GM20000 (cell line): ENCODE measurements at places on chromosomes 5 and 9.

DNA sequence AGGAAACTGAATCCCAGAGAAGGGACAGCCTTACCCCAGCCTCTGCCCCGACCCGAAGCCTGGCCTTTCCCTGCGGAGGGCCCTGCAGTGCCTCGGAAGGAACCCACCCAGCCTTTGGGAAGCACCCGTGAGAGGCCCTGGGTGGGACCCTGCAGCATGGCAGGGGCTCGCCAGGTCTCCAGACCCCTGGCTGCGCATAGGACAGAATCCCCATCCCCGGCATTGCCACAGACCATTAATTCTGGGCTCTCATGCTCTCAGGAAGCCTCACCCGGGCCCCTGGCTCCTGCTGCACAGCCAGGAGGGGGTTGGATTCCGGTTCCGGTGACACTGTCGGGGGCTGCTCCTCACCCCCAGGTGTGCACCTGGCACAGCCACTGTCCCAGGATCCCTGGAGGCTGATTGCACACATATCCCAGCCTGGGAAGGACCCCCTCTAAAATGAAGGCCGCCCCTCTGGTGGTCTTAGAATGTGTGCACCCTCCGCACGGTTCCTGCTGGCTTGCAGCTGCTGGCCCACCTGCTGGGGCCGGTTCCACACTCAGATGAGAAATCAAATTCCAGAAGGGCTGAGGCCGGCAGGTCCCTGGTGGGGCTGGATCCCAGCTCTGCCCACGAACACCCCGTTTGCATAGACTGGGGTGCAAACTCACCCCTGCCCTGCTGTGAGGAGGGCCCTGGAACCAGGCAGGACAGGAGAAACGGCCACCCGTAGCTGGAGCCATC is 4.7 kb downstream of the EGFL7 start:
- DNase-seq = no peak

- no peak for DNase-seq
Measured at GRCh38 chr9:4732890-4733289, 8.1 kb downstream of the AK3 start.

GRCh38 chr9:117643288-117643654 is 60.9 kb upstream of the TLR4 start:
- no peak for DNase-seq

DNA sequence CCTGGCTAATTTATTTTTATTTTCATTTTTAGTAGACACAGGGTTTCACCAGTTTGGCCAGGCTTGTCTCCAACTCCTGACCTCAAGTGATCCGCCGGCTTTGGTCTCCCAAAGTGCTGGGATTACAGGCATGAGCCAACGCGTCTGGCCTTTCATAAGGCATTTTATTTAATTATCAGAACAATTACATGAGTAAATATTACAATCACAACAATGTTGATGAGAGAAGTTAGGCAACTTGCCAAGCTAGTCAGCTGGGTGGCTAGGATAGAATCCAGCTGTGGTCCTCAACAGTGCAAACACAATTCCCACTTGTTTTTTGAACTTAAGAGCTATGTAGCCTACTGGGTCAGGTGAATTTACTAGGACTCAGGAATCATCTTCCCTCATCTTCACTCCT is 22.0 kb downstream of the C9orf57 start:
- no peak for DNase-seq

- DNase-seq = no peak
Measured at GRCh38 chr9:108396611-108397010, 459.2 kb downstream of the ACTL7B start.

DNA sequence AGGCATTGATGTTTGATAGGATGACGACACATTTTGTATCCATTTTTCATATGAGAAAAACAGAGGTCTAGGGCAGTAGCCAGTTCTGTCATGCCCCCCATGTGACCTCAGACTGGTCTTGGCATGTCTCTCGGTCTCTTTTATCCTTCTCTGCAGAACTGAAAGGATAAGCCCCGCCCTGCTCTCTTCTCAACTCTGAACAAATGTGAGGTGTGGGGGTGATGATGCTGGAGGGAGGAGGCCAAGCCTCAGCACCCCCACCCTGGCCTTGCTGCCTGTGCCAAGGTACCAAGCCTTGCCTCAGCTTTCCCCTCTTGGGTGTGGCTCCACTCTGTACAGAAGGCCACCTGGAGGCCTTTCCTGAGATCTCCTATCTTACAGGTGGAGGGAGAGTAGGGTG is 19.5 kb upstream of the CRB2 start:
- DNase-seq = no peak

DNA sequence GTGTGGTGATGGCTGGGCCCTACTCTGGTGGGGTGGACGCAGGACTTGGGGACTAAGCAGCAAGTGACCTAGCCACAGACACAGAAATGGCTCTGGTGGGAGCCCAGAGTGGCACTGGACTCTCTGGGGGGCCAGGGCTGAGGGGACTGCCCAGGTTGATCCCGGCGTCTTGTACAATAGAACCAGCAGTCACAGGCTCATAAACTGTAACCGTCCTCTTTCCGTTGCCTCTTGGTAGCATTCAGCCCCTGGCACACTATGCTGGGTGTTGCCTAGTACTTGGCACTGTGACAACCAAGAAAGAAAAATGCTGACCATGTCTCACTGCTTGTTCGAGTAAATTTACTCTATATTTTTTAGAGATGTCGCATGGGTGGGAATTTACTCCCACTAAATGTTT is 80.5 kb downstream of the DAB2IP start:
- DNase-seq = no peak

- DNase-seq = no peak
Measured at GRCh38 chr5:66324357-66324756, 180.3 kb downstream of the SREK1 start.

- no peak for DNase-seq
Measured at GRCh38 chr5:112059579-112060135, 302.7 kb upstream of the NREP start.

- DNase-seq = no peak
Measured at GRCh38 chr5:142643634-142644033, 42.3 kb downstream of the FGF1 start.

DNA sequence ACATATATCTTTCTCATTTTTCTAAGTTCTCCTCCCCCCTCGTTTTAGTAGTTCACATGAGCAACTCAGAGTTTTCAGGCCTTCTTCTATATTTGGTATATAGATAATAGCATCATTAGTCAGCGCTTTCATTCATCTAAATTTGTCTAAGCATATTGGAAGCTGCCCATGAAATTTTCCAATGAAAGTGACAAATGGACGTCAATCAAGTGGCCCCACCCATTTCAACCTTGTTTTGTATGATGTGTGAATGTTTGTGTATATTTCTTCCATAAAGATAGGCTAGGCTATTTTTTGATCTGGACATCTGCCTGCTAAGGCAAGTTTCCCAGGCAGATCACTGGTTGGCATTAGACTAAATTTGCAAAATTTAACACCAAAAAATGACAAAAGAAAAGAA is 104.0 kb upstream of the SSBP2 start:
- DNase-seq = no peak

DNA sequence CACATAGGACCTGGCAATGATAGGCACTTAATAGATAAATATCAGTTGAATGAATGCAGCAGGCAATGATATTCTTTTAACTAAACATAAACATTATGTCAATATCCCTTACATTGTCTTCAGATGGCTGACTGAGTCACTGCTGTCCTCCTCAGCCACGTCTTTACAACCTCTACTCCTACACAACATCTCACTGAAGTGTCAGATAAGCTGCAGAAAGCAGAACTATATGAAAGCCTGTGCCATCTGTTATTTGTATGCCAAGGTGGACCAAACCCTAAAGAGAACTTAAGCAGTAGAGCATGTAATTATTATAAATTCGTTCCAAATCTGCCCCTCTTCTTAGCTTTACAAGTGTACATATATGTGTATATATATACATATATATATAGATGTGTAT is 271.2 kb downstream of the RASEF start:
- DNase-seq = no peak

DNA sequence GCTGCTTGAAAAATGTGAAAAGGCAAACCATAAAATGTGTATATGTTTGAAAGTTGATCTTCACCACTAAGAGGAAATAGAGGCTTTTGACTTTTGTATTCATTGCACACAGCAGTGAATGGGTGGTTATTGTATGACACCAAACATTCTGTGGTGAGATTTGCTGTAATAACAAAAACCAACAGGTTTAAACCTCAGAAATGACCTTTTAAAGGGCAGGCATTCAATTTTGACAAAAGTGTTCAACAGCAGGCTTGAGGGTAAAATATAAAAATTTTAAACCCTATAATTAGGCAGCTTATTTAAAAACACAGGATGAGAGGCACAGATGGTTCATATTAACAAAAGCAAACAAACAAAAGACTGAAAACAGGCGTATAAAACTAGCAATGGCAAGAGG is 128.1 kb upstream of the NUDT12 start:
- DNase-seq = no peak

GRCh38 chr9:18269561-18269960 is 204.4 kb upstream of the ADAMTSL1 start:
- DNase-seq = no peak

DNA sequence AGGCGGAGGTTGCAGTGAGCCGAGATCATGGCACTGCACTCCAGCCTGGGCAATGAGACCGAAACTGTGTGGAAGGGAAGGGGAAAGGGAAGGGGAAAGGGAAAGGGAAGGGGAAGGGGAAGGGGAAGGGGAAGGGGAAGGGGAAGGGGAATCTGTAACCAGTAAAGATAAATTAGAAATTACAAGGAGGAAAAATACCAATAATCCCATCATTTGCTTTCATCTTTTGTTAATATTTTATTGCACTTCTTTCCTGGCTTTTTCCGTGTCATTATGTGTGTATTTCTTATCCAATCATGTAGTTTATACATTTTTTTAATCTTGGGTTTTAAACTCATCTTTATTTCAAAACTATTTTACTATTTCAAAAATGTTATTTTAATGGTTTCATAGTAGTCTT is 29.6 kb upstream of the MRPS30 start:
- DNase-seq = no peak

- no peak for DNase-seq
Measured at GRCh38 chr5:6743161-6743560, 29.9 kb downstream of the TENT4A start.

GRCh38 chr9:16245756-16246440 is 624.6 kb downstream of the BNC2 start:
- DNase-seq = no peak

DNA sequence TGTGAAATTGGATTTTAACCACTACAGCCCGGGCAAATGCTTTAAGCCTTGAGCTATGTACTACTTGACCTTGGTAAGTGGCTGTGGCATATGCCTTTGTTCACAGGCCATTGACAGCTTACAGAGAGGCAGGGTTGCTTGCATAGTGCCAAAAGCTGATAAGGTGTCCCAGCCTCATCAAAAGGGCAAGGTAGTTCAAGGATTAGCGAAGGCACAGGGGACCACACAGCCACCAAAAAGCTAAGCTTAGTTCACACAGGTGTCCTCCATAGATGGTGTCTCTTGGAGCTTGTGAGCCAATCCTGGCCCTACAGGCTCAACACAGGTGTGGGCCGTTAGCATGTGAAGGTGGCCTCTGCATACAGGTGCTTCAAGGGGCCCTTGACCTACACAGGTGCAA is 86.8 kb downstream of the ZNF622 start:
- no peak for DNase-seq

DNA sequence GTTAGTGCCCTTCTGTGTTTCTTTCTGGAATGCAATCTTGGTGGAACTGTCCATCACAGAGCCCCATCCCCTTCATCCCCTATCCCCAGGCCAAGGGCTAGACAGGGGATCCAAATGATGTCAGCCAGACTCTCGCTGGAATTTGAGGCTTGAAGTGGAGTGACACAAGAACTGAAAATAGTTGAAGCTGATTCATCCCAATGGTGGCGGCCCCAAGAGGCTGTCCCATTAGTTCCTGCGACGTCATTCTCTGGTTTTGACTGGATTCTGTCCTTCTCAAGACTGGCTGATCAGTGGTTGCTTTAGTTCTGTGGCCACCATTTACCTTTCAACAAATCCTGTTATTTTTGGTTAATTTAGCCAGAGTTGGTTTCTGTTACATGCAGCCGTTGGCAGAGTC is 59.9 kb downstream of the SUB1 start:
- no peak for DNase-seq

- no peak for DNase-seq
Measured at GRCh38 chr5:10736354-10736753, 24.7 kb downstream of the DAP start.

GRCh38 chr9:98807070-98807813 is at the start of gene GALNT12:
TSS of gene GALNT12 (plus strand) at chr9:98807670. CDS start at chr9:98807699, 29 bp downstream.
- peak; percentile 79 for DNase-seq

DNA sequence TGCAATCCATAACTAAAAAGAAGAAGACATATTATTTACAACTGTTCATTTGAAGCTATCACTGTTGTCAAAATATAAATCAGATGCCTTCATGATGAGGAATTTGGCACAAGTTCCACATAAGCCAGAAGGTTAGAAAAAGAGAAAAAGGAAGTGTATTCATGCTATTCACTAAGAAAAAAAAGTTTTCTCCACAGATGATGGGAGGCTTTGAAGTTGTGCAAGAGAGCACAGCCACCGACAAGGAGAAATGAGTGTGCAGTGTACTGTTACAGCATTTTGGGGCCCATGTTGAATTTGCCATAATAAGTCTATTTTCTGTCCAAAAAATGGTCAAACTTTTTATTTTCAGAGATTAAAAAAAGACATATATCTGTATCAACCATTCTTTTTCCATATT is 32.9 kb upstream of the IFNK start:
- no peak for DNase-seq

GRCh38 chr5:158174918-158175851 is 316.2 kb upstream of the CLINT1 start:
- DNase-seq = peak; percentile 73

- no peak for DNase-seq
Measured at GRCh38 chr5:10595672-10596309, 31.9 kb downstream of the ANKRD33B start.

- DNase-seq = no peak
Measured at GRCh38 chr5:149641000-149641576, 59.8 kb downstream of the ARHGEF37 start.

DNA sequence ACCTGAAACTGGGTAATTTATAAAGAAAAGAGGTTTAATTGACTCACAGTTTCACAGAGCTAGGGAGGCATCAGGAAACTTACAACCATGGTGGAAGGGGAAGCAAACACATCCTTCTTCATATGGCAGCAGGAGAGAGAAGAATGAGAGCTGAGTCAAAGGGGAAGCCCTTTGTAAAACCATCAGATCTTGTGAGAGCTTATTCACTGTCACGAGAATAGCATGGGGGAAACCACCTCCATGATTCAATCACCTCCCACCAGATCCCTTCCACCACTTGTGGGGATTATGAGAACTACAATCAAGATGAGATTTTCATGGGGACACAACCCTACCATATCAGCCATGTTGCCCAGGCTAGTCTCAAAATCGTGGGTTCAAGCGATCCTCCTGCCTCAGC is 143.4 kb downstream of the FGF18 start:
- no peak for DNase-seq

- no peak for DNase-seq
Measured at GRCh38 chr5:65329266-65329665, 152.5 kb downstream of the ADAMTS6 start.

- DNase-seq = no peak
Measured at GRCh38 chr9:25537808-25538207, 140.4 kb downstream of the TUSC1 start.

- no peak for DNase-seq
Measured at GRCh38 chr9:109771087-109771486, 8.9 kb upstream of the PALM2AKAP2 start.

- DNase-seq = no peak
Measured at GRCh38 chr5:126124706-126125345, 298.4 kb upstream of the GRAMD2B start.
